ENCODE measurements at places on chromosomes 2 and 18. TPM values are rescaled to one million over a fixed set of nuclear protein-coding genes. Genes with fewer than 3 reads are reported as not detected.

DYTN gene
- not detected for total RNA-seq

RBM44 gene
- 0.84 TPM for total RNA-seq

HAT1 gene
- 74.6 TPM for total RNA-seq

CDH19 gene
- not detected for total RNA-seq

MARCHF4 gene
- total RNA-seq: not detected

NTSR2 gene
- not detected for total RNA-seq

CABYR gene
- 1.2 TPM for total RNA-seq

KCNIP3 gene
- total RNA-seq: not detected

IL36B gene
- not detected for total RNA-seq

NT5C1B gene
- not detected for total RNA-seq

ALPI gene
- total RNA-seq: not detected

AQP12A gene
- total RNA-seq: not detected

EVA1A gene
- not detected for total RNA-seq

IL36RN gene
- not detected for total RNA-seq

MROH2A gene
- total RNA-seq: not detected

NXPH2 gene
- total RNA-seq: not detected

RAB6C gene
- not detected for total RNA-seq

ALPP gene
- not detected for total RNA-seq

KIF5C gene
- 18.6 TPM for total RNA-seq

THAP4 gene
- 38.8 TPM for total RNA-seq

PSMA8 gene
- total RNA-seq: 2.1 TPM

CXCR4 gene
- 72.6 TPM for total RNA-seq

PDE1A gene
- total RNA-seq: not detected

FOXI3 gene
- total RNA-seq: not detected

IKZF2 gene
- 1.6 TPM for total RNA-seq

GPR55 gene
- total RNA-seq: 0.43 TPM

TEKT4 gene
- total RNA-seq: not detected

OSR1 gene
- not detected for total RNA-seq

BMP10 gene
- not detected for total RNA-seq

DCAF17 gene
- total RNA-seq: 21.1 TPM

MARCHF7 gene
- total RNA-seq: 82.4 TPM

TWIST2 gene
- total RNA-seq: not detected

CCDC102B gene
- total RNA-seq: 1.3 TPM

FARP2 gene
- 19.6 TPM for total RNA-seq

FBLN7 gene
- total RNA-seq: 39.0 TPM

ALPG gene
- total RNA-seq: not detected

GYPC gene
- 150 TPM for total RNA-seq

SNX17 gene
- 75.5 TPM for total RNA-seq

VRK2 gene
- total RNA-seq: 14.7 TPM

GRHL1 gene
- 0.69 TPM for total RNA-seq

INPP5D gene
- total RNA-seq: 50.9 TPM

FAM228A gene
- not detected for total RNA-seq

VIT gene
- not detected for total RNA-seq

RGPD4 gene
- 0.07 TPM for total RNA-seq

ADRA2B gene
- total RNA-seq: 0.52 TPM

TTN gene
- total RNA-seq: 0.91 TPM

PAIP2B gene
- total RNA-seq: 3.2 TPM

C2orf80 gene
- not detected for total RNA-seq

HOXD3 gene
- total RNA-seq: not detected
